Omental fat pad (tissue), 4 donors: ENCODE measurements at places on chromosomes 16 and 17.

GRCh38 chr17:50425682-50426471 lies at the start of gene ACSF2:
ACSF2 (plus strand) TSS chr17:50426218; CDS start chr17:50426262, 44 bp downstream.
- peak; percentile 39 for DNase-seq

- no peak for DNase-seq
Measured at GRCh38 chr17:59418732-59419166, 87.3 kb downstream of the YPEL2 start.

DNA sequence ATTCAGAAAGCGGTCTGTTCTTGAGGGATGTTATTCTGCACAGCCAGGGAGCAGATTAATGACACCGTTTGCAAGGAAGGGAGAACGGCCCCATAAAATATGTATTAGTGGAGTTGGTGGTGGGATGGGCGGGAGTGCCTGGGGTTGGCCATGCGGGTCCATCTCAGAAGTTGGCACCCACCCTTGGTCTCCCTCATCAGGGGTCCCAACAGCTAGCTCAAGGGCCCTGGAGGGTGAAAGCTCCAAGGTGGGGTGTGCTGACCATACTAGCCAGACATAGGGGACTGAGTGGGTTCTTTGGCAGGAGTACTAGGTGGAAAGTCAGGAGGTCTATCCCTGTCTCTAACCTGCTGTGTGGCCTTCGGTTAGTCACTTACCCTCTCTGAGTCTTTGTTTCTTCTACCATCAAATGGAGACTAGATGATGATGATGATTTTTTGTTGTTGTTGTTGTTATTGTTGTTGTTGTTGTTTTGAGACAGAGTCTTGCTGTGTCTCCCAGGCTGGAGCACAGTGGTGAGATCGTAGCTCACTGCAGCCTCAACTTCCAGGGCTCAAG lies 83.2 kb upstream of the BRD7 start:
- DNase-seq, result no peak

DNA sequence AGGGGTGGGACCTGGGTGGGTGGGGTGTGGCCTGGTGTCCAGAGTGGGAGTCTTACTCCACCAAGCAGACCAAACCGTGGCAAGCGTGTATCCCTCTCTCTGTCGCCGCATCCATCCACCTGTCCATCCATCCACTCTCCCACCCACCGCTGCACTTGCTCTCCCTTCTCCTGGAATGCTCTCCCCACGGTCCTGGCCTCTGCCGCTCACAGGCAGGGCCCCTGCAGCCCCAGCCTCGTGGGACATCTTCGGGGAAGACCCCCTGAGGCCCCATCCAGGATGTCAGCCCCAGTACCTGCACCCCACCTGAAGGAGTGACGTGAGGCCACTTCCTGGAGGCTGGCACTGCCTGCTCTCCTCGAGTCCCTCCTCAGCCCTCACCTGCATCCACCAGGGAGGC lies 189.5 kb upstream of the GSE1 start:
- no peak for DNase-seq

DNA sequence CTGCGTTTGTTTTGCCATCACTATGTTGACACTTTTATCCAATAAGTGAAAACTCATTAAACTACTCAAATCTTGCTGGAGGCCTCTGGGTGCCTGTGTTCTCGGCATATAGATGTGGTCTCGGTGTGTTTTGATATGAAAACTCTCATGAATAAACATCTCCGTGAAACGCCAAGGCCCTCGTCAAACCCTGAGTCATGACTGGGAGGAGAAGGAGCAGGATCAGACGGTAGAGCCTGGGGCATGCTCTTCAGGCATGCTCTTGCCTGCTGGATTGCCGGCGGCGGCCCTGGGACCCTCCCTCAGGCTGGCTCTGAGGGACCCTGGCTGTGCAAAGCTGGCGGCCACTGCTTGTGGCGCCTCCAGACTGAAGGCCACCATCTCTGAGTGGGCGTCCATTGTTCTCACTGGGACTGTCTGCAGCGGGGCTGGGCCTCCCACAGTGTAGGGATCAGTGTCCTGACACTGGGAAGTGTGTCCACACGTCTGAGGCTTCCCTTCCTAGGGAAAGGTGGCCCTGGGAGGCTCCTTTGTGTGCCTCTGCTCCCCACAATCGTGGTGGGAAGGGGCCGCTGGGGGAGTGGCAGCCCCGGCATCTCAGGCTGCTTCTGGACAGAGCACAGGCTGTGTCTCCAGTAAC lies 1.7 kb upstream of the NPB start:
- no peak for DNase-seq

DNA sequence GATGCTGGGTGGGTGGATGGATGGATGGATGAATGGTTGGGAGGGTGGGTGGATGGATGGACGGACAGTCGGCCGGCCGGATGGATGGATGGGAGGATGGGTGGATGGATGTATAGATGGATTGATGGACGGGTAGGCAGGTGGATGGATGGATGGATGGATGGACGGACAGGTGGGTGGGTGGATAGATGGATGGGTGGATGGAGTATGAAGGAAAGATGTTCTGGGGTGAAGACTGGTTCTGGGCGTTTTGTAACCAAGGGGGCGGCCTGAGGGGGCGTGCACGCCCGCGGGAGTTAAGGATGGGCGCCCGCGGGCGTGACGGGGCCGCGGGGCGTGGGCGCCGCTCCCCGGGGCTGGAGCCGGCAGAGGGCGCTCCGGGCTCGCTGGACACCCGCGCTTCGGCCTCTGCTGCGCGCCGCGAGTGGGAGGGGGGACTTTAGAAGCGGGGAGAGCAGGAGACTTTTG lies at the start of gene NECAB2:
Gene NECAB2, plus strand, starts transcription at position 407 of the 468 bp plus-strand sequence. CDS start 405 bp downstream, outside the sequence.
- DNase-seq, result no peak

DNA sequence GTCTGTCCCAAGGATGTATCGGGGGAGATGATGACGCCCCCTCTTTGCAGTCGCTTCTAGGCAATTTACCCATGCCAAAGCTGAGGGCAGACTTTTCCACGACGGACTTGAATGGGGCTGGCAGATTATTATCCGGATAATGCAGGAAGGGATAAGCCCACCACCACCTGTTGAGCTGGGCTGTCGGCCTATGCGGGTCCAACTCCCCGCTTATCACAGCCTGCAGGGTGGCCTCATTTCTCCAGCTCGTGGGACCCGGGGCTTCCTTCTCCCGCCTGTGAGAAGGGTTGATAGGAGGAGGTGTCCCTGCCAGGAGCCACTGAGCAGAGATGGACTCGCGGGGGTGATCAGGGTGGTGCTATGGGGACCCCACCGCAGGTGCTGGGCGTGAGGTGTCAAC lies 559 bp downstream of the CACNG5 start:
- no peak for DNase-seq

GRCh38 chr17:12048843-12049473 lies 28.3 kb downstream of the MAP2K4 start:
- no peak for DNase-seq

DNA sequence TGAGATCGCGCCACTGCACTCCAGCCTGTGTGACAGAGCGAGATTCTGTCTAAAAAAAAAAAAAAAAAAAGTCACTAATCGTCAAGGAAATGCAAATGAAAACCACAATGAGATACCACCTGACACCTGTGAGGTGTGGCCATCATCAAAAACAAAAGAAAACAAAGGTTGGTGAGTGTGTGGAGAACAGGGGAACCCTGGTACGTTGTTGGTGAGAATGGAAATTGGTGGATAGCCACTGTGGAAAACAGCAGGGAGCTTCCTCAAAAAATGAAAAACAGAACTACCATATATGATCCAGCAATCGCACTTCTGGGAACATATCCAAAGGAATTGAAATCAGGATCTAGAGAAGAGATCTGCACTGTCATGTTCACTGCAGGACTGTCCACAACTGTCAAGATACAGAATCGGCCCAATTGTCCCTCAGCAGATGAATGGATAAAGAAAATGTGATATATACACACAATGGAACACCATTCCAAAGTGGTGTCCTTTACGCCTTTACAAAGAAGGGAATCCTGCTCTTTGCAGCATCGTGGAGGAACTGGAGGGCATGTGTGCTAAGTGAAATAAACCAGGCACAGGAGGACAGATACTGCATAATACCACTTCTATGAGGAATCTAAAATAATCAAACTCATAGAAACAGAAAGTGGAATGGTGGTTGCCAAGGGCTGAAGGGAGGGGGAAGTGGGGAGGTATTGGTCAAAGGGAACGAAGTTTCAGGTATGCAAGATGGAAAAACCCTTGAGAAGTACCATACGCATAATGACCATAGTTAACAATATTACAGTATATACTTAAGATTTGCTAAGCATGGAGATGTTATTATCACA lies 63.5 kb upstream of the PLCG2 start:
- DNase-seq, result no peak

DNA sequence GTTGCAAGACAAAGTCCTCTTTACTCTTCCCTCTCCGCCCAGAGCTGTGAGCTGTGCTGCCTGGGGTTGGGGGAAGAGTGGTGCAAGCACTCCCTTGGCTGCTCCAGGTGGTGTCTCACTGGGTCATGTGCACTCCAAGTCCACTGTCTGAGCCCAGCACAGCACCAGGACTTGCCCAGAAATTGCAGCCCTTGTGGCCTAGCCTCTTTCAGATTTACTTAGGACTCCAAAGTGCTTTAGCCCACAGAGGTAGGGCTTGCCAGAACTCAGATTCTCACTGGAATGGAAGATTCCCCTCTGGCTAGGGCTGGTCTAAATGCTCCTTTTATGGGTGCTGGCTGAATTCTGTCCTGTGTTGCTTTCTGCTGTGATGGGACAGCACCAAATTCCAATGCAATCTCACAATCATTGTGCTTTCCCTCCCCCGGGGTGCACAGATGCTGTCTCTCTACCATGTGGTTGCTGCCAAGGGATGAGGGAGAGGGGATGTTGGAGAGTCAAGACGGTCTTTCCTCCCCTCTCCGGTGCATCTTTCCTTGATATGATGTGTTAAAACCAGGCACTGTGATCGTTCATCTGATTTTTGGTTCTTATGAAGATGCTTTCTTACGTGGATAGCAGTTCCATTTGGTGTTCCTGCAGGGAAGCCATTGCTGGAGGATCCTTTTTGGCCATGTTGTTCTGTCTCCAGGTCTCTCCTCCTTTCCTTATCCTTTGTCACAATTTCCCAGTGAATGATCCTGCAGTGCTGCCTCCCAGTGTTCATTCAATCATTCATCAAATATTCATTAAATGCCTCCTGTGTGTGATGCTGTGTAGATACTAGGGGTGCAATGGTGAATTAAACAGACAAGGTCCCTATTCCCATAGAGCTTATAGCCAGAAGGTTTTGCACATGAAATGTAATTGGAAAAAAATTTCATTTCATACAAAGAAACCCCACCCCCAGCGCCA lies 216.3 kb downstream of the SPECC1 start:
- no peak for DNase-seq

GRCh38 chr17:78300962-78301820 lies 58.7 kb downstream of the SOCS3 start:
- DNase-seq, result no peak

DNA sequence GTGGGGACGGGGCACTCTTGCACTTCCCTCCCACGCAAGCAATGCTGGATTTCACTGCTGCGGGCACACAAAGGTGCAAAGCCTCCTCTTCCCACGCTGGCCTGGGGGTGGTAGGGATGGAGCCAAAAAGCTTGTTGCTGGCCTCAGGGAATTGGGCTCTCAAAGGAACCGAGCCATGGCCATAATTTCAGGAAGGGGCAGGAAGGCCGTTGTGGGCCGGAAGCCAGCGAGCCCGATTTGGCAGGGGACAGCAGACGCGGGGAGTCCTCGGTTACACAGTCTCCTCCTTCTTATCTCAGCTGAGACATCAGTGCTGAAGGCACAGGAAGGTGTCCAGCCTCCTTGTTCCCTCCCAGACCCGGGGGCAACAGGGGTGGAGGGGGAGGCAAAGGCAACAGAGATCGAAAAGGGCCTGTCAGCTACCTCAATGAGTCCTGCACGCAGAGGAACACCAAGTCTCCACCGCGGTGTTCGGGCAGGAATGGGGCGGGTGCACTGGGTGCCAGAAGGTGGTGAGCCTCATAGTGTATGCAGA lies 59.5 kb downstream of the SLFN11 start:
- DNase-seq, result no peak

DNA sequence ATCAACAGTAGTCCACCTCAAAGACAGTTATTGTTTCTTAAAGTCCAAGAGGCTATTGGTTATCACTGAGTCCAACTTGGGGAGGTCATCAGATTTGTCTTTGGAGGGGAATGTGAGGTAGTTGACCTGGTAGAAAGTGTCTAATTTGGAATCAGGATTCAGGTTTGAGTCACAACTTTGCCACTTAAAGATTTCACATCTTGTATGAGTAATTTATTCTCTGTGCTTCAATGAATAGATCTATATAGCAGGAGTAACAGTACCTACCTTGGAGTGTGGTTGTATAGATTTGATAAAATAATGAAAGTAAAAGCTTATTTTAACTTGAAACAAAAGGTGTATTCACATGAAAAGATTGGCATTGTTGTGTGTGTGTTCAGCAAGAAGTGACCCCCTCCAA lies 119.3 kb upstream of the TBX2 start:
- DNase-seq, result no peak

DNA sequence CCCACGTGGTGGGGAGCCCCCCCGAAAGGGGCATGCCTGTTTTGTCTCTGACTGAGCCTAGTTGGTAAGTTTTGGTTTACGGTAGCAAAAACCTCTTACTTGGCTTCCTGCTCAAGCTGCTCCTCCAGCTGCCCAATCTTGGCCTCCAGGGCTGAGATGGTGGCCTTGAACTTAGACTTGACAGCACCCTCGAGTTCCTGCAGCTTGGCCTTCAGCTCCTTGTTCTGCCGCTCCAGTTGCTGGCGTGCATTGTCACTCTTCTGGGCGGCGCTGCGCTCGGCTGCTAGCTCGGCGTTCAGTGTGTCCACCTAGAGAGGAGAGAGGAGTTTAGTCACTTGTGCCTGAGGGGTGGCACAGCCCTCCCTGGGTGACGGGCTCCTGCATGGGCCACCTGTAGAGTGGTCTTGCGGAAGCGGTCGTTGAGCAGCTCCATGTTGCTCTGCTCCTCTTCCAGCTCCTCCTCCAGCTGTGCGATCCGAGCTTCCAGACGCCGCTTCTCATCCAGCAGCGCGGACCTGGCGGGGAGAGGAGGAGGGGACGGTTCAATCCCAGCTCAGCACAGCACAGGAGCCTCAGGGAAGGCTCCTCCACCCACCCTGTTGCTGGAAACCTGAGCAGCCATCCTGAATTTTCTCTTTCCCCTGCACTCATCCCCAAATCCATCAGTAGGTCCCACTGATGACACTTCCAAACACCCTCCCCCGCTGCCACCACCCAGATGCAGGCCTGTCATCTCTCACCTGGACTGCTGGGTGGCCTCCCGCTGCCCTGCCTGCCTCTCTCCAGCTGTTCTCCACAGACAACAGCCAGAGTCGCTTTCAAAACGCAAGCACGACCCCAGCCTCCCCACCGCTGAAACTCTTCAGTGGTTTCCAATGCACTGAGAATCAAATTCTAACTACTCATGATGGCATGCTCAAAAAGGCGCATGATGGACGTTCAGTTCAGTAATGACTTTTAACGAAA lies 44.6 kb downstream of the NDEL1 start:
- no peak for DNase-seq

DNA sequence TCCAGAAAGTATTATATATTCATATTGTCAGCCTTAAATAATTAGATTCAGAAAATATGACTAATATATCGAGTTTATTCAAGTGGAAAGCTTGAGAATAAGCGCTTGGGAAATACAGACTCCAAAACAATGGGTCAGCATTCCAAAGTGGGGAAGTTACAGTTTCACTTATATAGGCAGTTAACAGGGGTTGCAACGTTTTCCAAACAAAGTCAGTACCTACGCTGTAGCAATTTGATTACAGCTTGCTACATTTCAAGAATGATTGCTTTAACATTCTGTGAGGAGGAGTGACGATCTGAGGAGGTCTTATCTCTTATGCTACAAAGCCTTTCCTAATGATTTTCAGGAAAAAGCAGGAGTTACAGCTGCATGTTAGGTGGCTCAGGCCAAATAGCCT lies 34.2 kb upstream of the HS3ST3A1 start:
- DNase-seq, result no peak

GRCh38 chr17:8341456-8341855 lies 1.8 kb downstream of the ODF4 start:
- no peak for DNase-seq
